ENCODE measurements at places on chromosomes 16 and 17. TPM values are rescaled to one million over a fixed set of nuclear protein-coding genes. Genes with fewer than 3 reads are reported as not detected.

GRCh38 chr16:78705694-78706093 is 606.2 kb downstream of the WWOX start:
- DNase-seq, result no peak

- DNase-seq, result no peak
These were observed 684 bp upstream of the SPIRE2 start for GRCh38 chr16:89827383-89828198.

- no peak for DNase-seq
These were observed 26.8 kb upstream of the PRKCA start for GRCh38 chr17:66275651-66276050.

GRCh38 chr16:636206-637080 is at the start of gene METTL26:
Gene METTL26, minus strand, starts transcription at chr16:636305. Its CDS starts 15 bp downstream, at chr16:636290.
- peak; percentile 81 for DNase-seq

DNA sequence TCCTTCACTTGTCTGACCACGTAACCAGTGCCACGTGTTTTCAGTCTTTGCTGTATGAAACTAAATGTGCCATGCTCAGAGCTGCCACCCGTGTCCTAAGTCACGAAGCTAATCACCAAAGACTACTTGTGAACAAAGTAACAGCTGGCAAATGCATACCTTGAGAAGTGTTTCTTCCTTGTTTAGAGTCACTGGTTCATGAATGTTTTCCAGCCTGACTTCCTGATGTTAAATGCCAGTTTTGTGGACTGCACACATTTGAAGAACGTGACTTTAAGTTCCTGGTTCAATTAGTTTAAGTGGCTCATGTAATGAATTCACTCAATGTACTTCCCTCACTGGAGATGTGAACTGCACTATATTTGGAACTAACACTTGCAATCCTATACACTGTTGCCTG is 19.9 kb upstream of the KPNB1 start:
- DNase-seq, result no peak

GGNBP2 gene
- 51.0 TPM for total RNA-seq

TPPP3 gene
- total RNA-seq, result 5.6 TPM

Measured in esophagus squamous epithelium (tissue), 5 donors.